ENCODE measurements at places on chromosomes 2 and 18. TPM values are rescaled to one million over a fixed set of nuclear protein-coding genes. Genes with fewer than 3 reads are reported as not detected.

Gene REG1B
- total RNA-seq = not detected

Gene YPEL5
- 78.7 TPM for total RNA-seq

Gene UNC80
- total RNA-seq = 0.16 TPM

Gene ATL2
- total RNA-seq = 66.5 TPM

Gene CELF4
- not detected for total RNA-seq

Gene SERPINB4
- total RNA-seq = not detected

Gene ADD2
- total RNA-seq = 1.1 TPM

Gene CD207
- not detected for total RNA-seq

Gene CCDC148
- 0.49 TPM for total RNA-seq

Gene NEUROD1
- total RNA-seq = 1.8 TPM

Gene LAMA1
- total RNA-seq = 24.2 TPM

DNA sequence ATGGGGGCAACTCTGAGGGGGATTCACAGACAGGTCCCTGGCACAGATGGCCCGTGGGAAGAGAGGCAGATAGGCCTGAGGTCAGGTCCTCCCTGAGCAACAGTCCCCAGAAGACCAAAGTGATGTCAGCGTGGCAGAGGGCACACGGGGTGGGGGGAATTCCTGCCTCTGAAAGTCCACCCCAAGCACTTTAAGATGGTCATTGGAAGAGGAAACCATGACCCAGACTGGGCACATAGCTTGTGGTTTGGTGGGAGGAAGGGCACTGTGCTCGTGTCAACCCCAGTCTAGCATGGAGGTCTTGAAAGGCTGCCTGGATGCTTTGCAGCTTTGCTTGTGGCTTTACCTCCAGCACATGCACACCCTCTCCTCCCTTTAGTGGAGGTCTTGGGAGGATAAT, 38.0 kb upstream of the SIX2 start:
- no peak for DNase-seq

DNA sequence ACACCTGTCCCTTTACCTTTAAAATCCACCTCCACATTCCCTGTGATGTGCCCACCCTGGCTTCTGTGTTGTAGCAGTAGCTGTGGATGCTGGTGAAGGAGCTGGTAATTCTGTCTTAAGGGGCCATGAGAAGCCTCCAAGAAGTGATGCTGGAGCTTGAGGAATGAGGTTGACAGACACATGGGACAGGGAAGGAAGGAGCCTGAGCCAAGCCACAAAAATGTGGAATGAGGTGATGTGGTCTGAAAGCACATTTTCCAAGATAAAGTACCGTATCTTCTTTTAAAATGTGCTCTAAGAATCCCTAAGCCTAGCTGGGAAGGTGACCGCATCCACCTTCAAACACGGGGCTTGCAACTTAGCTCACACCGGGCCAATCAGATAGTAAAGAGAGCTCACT, 31.2 kb downstream of the VWA3B start:
- no peak for DNase-seq

DNA sequence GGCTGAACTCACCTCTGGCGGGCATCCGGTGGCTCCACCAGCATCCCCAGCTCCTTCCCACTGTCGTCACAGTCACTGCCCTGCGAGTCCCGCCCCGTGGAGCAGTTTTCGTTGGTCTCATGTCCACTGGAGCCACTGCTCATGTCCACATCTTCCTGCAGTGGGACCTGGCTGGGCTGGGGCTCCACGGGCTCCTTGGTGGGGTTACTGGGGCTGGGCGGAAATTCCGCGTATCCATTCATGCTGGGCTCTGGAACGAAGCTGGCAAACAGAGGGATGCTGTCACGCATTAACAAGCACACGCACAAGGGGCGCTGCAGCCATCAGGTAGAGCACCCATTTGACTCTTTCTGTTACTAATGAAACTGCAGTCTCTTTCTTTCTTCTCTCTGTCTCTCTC, 10.7 kb downstream of the PER2 start:
- DNase-seq = no peak

GRCh38 chr2:134284119-134284670, 30.3 kb downstream of the MGAT5 start:
- DNase-seq = no peak

GRCh38 chr2:88659538-88659915, 31.9 kb upstream of the RPIA start:
- DNase-seq = peak; percentile 49

DNA sequence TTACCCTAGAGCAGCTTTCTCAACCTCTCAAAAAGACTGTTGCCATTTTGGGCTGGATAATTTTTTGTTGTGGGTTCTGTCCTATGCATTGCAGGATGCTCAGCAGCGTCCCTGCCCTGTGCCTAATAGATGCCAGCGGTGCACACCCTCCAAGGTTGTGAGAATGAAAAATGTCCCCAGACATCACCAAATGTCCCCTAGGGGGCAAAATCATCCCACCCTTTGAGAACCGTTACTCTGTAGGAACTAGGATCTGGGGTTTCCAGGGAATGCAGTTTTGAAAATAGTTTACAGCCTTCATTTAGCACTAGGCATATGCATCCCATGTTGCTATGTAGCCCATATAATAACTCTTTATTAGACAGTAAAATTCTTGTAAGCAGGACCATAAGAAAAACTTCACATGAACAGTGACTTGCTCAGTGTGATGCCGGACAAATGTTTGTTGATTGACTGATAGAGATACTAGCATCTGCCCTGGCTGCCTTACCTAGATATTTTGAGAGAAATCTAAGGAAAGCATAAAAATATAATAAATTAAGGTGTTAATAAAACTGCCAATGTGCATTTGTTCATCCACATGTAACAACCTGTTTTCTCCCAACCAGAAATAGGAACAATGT, 79.2 kb upstream of the EPC2 start:
- no peak for DNase-seq

DNA sequence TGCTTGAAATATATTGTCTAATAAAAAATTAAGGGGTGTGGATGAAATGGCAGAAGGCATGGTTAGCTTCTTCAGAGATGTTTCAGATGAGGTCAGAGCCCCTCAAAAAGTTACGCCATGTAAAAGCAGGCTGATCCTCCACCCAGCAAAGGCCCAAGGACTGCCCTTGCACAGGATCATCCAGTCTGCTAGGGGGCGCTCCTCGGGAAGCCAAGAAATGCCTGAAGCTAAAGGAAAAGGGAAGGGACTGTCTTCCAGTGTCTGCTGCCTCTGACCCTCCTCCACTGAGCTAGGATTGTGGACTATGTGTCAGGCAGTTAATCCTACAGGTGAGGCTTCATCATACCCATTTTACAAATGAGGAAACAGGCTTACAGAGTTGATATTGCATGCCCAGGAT, 33.8 kb upstream of the TEX51 start:
- no peak for DNase-seq

DNA sequence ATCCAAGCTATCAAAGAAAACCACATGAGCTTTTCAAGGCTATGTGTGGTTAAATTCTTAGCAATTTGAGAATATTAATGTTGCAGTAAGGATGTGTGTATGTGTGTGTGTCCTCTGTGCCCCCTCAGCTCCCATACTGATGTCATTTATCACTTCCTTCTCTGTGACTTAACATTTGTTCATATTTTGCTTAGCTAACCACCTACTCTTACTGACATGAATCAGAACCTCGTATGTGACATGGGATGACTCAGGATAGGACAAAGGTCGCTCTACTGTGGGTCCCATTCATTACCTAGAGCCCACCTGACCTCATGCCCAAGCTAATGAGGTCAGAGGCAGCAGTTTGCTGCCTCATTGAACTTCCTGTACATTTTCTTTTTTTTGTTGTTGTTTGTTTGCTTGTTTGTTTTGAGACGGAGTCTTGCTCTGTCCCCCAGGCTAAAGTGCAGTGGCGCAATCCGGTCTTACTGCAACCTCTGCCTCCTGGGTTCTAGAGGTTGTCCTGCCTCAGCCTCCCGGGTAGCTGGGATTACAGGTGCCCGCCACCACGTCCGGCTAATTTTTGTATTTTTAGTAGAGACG, 36.3 kb downstream of the MOGAT1 start:
- DNase-seq = no peak

DNA sequence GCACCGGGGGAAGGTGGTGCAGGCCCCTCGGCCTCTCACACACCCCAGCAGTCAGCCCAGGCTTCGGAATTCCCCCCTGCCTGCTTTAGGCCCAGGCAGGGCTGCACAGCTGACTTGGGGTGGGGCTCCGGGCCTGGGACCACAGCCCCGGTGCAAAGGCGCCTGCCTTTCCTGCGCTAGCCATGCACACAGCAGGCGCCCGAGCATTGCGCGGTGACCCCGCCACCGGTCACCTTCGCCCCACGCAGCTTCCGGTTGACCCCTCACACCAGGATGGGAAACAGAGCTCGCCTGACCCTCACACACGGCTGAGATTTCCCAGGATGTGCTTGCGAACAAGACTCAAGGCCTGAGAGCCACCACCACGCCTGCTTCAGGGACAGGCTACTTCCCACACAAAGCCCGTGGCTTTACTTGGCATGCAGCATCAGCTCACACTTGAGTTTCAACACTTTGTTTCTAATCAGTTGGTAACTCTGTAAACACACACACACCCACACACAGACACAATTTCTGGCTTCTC, 46.0 kb downstream of the SLC66A2 start:
- DNase-seq = no peak

GRCh38 chr18:34659579-34660517, 50.2 kb upstream of the DTNA start:
- peak; percentile 74 for DNase-seq

DNA sequence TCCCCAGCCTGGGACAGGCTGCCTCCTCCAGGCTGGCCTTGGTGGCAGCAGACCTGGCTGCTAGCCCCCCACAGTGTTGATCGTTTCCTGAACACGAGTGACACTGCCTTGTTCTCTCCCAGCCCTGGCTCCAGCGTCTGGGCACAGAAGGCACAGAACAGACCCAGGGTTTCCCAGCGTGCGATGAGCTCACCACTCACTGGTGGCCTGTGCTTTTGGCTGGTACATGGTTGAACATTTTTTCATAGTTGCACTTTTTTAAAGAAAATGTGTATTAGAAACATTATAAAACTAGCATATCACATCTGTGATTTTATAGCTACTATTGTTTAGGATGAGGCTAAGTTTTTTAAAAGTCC, 40.9 kb downstream of the SCTR start:
- DNase-seq = no peak

- peak; percentile 75 for DNase-seq
These were observed 15.6 kb downstream of the ODC1 start for GRCh38 chr2:10432311-10433181.

GRCh38 chr2:213237251-213237650, 47.0 kb upstream of the SPAG16 start:
- DNase-seq = no peak

GRCh38 chr2:143875295-143876233, 644.4 kb downstream of the ZEB2 start:
- no peak for DNase-seq

DNA sequence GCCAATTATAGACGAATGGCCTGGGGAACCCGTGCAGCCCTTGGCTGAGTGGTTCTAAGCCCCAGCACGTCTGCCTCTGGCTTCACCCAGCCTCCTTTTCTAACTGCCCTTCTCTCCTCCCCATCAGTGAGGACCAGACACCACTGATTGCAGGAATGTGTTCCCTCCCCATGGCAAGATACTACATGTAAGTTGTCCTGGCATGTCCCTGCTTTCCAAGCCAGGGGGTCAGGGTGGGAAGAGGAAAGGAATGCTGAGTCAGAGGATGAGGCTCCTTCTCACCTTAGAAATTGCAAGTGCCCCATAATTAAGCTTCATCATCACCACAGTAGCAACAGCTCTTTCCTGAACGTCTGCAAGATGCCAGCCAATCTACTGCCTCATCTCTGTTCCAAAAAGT, 4.8 kb downstream of the IL1F10 start:
- no peak for DNase-seq

- no peak for DNase-seq
These were observed 487.8 kb downstream of the GALR1 start for GRCh38 chr18:77737405-77737804.

DNA sequence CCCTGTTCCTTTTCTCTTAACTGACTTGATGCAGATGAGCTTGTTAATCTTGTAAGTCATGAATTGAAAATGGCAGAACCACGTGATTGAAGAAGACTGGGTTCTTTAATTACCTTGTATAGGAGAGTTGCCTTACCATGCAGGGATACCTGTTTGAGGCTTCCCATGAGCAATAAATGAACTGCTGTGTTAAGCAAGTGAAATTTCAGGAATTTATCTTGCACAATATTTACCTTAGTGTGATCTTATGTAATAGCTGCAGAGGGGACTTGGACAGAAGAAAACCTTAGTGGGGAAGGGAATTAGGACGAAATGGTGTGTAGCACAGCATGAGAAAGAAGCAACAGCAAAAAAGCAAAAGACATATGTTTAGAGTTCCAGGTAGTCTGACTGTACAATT, 384.0 kb upstream of the TMEFF2 start:
- no peak for DNase-seq

DNA sequence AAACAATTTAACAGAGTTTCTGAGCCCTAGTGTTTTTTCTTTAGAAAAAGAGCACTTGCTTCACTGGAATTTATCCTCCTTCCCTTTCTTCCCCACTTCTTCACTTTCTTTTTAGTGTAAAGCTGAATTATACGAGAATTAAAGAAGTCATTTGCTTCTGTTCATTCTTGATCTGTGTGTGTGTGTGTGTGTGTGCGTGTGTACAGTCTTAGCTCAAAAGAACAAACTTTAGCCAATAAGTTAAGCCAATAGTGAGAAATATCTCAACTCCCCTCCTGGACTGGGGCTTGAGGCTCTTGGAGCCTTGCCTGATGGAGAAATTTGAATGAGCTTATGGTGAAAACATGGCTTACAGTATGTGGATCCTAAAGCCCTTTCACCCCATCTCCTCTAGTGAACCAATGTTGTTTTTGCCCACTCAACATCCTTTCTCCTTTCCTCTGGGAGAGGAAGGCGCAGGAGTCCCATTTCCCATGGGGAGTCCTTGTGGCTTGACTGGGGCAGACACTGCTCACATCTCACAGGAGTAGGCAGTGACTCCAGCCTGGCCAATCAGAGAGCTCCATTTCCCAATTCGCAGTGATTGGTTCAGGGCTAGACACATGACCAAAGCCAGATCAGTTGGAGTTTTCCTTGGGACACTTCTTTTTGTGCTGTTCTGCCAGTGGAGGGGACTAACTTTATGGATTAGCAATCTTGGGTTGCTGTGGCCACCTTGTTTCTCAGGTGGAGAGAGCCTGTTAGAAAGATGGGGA, 16.3 kb upstream of the MYO3B start:
- DNase-seq = no peak

GRCh38 chr2:19993731-19994130, 3.8 kb upstream of the WDR35 start:
- DNase-seq = no peak

DNA sequence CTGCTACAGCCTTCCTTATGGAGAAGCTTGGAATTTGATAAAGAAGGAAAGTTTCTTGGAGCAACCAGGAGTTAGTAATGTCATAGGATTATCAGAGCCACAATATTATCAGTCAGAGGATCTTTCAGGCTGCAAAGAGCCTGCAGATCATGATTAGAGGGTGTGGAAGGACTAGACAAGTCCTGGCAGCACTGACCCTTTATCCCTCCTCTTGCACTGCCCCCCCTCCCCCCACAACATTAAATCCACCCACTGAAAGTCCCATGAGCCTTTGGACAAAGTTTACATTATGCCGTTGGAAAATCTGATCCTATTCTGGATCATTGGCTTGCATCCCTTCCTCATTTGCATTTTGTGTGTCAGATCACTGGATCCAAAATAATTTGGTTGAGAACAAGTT, 18.7 kb upstream of the IMPA2 start:
- DNase-seq = no peak

All from colonic mucosa (tissue), 4 donors.